ENCODE measurements at places on chromosomes 7 and 10.

DNA sequence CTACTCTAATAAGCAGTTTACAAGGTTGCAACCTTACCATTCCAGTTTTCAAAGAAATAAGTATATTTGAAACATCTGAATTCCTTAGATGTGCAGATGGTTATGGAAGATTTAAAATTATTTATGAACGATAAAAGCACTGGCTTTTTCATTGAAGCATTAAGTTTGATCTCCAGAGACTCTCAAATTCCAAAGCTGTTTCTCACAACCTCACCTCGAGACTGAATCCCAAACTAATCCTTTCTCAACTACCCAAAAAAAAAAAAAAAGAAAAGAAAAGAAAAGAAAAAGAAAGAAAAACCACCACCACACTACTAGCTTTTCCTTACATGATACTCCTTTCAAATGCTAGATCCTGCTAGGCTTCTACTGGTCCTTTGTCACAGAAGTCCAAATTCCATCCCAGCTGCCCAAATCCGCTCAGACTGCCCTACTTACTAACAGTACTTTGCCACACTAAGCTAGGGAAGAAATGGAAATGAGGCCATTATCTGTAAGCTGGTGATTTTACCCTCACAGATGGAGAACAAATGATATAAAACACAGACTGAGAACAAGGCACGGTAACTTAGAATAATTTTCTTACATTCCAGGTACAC, 100.6 kb upstream of the CDK1 start:
- DNase-seq: no peak

DNA sequence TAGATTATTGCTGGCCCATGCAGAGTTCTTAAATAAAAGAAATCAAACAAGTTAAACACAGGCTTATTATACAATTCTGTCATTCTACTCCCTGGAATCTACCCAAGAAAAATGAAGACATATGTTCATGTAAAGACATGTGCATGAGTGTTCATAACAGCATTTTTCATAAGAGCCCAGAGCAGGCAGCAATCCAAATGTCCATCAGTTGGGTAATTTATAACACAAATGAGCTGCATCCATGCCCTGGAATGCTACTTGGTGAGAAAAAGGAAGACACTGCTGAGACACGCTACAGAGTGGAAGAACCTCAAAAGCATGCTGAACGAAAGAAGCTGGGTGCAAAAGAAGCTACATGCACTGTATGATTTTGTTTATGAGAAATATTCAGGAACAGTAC, 342.6 kb downstream of the TCERG1L start:
- DNase-seq: no peak

GRCh38 chr7:123220396-123220795, 20.6 kb upstream of the SLC13A1 start:
- DNase-seq: no peak

GRCh38 chr7:12630513-12630819, 57.0 kb upstream of the ARL4A start:
- DNase-seq: no peak

DNA sequence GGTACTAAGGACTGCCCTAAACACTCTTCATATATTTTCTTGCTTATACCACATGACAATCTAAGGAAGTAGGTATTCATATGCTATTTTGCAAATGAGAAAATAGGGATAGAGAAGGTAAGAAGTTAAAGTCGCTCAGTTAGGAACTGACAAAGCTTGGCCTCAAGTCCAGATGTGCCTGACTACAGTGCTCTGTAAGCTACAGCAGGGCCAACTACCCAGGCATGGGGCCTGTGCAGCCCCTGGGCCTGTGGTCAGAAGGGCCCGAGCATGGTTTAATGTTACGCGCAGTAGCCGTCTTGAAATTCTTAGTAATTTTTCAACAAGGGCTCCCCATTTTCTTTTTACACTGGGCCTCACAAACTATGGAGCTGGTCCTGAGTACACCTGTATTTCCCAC, 146.2 kb downstream of the GLI3 start:
- DNase-seq: no peak

DNA sequence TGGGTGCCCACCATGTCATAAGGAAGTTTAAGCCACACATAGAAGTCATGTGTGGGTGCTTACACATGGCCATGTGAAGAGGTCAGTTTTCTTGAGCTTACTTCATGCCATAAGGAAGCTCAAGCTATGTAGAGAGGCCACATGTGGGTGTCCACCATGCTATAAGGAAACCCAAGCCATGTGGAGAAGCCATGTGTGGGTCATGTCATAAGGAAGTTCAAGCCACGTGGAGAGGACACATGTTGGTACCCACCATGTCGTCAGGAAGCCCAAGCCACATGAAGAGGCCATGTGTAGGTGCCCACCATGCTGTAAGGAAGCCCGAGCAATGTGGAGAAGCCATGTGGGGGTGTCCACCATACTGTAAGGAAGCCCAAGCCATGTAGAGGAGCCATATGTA, 1089.2 kb upstream of the AUTS2 start:
- no peak for DNase-seq

DNA sequence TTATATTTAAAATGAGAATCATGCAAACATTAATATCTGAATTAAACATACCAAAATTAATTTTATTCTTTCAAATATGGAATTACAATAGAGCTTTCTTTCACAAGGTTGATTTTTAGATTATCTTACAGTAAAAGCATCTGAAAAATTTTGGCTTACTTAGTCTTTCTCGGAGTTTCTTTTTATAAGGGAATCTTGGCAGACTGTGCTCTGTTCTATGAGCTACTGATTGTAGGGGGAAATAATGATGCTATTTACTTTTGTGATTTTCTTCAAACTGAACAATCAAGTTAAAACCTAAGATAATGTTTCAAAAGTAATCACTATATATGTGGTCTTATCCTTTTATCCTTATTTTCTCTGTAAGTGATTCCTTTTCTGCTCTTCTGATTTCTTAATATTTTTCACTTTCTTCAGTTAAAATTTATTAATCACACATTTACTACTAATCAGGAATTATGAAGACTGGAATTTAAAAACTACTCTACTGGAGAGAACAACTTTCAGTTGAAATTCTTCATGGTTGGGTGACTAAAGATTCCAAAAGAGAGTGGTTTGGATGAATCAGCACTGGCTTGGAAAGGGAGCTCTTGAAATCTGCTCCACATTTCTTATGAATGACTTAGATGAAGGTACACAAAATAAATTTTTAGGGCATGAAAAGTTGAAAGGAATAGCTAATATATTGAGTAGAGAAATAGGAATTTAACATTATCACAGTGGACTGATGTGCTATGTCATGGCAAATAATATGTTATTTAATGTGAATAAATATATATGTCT, 103.9 kb downstream of the PPP1R9A start:
- DNase-seq: no peak

- DNase-seq: no peak
Observed at GRCh38 chr10:75405598-75406461, 4.3 kb upstream of the ZNF503 start.

GRCh38 chr7:158110034-158110590, 477.5 kb downstream of the PTPRN2 start:
- DNase-seq: no peak

DNA sequence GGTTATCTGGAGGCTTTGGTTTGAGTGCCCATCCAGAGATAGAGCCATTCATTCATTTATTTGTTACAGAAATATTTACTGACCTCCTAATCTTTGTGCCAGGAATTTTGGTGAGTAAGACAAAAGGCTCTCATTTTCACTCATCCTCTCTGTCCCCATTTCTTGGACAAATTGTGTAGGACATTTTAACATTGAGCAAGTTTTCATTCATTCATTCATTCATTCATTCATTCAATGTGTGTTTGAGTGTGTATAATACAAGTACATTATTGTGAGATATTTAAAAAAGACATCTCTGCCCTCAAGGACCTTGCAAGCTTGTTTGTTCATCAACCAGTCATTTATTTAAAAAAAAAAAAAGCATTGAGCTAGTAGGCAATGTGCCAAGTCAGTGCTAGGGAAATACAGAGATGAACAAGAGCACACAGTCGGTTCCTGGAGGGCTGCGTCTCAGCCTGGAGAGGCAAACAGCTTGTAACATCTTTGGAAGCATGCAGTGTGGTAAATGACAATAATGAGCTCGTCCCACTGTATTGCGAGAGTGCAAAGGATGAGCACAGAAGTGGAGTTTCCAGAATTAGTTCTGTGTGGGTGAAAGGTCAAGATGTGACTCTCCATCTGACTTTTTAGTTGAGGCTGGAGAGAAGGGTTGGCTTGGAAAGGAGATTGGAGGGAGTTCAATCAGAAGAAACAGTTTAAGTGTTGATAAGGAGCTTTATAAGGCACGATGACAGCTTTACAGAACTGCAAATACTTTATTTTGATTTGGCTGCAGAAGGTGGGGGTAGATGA, 50.5 kb upstream of the HBP1 start:
- no peak for DNase-seq

DNA sequence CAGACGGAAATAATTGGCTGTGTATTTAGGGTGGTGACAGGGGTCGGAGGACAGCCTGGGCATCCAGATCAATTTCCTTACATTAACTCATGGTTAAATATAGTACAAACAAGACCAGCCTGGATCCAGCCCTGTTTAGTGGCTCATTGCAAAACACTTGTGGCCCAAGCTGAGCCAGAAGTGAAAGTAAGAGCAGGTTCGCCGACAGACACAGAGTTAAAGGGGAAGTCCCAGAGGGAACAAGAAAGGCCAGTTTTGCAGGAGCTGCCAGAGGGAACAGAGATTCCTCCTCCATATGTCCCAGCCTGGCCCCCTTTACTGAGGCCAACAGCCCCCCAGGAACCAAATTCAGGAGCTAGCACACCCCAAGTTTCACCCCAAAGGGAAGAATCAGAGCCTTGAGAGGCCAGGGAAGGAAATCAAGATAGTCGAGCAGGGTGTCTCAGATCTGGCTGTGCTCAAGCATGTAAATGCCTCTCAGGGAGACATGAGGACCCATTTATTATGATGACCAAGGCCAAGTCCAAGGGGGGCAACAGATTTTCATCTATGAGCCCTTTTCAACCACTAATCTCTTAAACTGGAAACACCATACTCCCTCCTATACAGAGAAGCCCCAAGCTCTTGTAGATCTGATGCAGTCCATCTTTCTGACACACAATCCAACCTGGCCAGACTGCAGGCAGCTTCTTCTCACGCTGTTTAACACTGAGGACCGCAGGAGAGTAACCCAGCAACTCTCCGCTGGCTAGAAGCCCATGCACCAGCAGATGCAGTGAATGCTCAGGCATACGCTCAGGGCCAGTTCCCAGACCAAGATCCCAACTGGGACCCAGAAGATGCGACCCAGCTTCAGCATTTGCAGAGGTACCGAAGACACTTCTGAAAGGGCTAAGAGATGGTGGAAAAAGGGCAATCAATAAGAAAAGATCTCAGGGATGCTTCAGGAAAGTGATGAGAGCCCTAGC, 15.9 kb upstream of the ADCK2 start:
- DNase-seq: no peak

DNA sequence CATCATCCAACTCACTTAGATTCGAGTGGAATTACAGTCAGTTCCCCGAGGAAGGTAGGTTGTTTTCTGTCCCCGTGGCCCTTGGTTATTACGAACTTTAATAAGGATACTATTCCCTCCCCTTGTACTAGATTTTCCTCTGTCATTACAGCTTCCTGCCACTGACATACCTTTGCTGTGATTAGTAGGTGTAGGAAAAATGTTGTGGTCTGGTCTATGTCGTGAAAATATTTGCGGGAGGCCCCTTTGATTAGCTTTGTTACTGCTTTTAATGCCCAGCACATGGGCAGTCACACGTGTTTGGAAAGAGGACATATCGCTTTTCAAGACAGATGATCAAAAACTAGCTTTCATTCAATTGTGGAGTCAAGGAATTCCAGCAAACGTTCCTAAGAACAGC, 92.2 kb downstream of the GATA3 start:
- DNase-seq: no peak

- DNase-seq: no peak
Observed at GRCh38 chr10:14553448-14553847, 221.2 kb downstream of the FAM107B start.

GRCh38 chr10:110142965-110143364, 64.4 kb upstream of the MXI1 start:
- DNase-seq: no peak

GRCh38 chr7:137957887-137958286, 44.0 kb downstream of the CREB3L2 start:
- no peak for DNase-seq

DNA sequence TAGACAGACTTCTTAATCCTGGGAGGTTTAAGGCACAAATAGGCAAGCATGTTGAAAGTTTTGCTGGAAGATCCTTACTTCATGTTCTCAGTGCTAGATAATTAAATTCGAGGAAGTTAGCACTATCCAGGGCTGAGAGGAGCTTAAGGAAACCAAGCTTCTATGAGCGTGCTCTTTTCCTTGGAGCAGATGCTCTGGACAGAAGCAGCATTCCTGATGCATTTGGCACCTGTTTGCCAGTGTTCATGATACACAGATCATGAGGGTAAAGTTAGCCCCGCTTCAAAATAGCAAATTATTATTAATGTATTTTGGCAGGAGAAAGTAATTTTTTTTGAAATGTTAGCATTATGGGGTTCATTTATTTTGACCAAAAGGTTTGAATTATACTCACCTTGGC, 9.4 kb downstream of the HDAC9 start:
- DNase-seq: no peak

DNA sequence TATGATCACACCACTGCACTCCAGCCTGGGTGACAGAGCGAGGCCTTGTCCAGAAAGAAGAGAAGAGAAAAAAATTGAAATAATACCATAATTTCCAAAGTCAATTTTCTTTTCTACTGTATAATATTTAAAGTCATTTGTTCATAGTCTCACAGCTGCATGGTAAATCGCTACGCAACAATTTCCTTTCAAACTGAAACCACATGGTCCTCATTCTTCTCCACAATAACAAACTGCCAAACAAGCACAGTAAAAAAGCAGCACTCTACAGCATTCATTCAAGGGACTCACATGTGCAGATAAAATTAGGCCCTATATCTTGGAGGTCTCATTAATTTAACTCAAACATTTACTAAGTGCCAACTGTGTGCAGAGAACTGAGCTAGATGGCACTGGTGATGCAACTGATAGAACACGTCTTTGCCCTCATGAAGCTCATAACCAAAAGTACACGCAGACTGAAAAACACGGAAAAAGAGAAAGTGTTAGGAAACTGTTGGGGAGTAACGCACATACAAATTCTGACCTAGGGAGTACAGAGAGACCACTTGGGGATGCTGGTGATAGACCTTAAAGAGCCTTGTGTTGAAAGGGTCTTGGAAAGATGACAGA, 68.4 kb upstream of the SRRM3 start:
- DNase-seq: no peak

DNA sequence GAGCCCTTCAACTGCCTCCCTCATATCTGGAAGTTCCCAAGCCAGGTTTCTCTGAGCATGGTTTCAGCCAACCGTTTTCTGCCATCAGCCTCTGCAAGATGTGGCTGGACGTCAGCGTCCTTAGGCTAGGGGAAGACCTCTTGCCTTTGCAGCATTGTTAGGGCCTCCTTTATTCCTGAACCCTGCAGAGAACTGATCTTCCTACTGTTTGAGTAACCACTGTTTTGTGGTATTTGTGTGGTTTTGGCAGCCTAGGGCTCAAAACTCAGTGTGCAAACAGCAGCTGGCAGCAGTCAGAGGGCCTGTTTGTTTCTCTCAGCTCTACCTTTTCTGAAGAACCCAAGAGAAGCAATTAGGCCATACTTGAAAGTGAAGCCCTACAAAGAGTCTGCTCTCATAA, 83.4 kb upstream of the SEMA3E start:
- no peak for DNase-seq

- DNase-seq: no peak
Observed at GRCh38 chr7:115267503-115267902, 345.6 kb downstream of the MDFIC start.

- DNase-seq: no peak
Observed at GRCh38 chr10:43808136-43808535, 159.5 kb upstream of the ZNF32 start.
